ENCODE measurements at places on chromosomes 3 and 15.

GRCh38 chr3:50454481-50455070 lies 48.9 kb downstream of the CACNA2D2 start:
- no peak for DNase-seq

- DNase-seq, result no peak
Observed at GRCh38 chr3:12830785-12831156, 10.6 kb downstream of the RPL32 start.

DNA sequence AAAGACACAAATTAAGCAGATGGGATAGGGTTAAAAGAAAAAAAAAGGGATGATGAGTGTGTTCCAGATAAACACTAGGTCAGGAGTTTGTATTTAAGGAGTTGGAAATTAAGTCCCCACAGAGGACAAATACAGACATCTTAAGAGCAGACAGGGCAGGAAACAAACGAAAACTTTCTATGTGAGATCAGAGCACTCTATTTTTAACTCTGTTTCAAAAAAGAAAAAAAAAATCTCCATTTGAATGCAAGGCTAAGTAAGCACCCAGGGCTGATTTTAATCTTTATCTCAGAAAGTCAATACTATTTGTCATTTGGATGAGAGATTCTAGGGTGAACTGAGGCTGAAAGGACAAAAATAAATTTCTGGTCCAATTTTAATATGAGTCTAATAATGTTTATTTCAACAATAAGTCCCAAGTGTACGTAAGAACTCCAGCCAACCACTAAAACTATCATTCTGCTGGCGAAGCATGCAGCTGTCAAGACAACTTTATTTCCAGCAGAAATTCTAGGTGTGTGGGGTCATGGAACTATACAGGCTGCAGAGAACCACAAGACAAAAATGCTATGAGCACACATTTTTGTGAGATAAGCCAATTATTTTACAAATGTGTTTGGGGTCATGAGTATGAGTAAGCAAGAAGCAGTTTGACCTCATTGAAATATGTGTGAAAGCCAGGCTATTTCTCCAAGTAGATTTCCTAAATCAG lies 186.1 kb downstream of the FMN1 start:
- DNase-seq, result no peak

GRCh38 chr15:52735231-52736089 lies 54.7 kb downstream of the ONECUT1 start:
- peak; percentile 34 for DNase-seq

DNA sequence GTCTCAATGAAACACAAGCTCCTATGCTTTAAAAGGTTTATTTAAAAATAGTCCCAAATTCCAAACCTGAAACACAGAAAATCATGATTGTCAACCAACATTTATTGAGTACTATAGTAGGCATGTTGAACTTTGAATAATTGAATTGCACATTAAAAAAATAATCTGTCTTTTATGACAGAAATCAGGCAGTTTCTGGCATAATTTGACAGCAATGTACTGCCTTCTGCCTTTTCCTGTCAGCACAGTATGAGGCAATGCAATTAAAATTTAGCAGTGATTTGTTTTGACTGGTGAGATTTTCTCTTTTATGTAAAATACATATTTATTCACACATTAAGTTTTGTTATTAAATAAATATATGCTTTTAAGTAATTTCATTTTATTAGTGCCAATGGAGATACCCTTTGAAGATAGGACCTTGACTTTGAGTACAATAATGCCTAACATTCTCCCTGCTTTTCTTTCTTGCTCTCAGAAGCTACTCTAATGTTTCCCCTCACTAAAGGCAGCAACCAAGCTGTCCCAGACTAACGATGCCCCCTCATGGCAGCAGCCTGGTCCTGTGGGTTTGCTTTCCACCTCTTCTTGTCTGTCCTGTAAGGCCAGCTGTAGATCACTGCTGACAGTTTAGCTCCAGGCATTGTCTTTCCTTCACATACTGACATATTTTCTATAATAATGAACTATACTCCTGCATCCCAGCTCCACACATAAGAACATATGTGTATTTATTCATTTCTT lies 346.7 kb downstream of the IL20RB start:
- DNase-seq, result no peak

DNA sequence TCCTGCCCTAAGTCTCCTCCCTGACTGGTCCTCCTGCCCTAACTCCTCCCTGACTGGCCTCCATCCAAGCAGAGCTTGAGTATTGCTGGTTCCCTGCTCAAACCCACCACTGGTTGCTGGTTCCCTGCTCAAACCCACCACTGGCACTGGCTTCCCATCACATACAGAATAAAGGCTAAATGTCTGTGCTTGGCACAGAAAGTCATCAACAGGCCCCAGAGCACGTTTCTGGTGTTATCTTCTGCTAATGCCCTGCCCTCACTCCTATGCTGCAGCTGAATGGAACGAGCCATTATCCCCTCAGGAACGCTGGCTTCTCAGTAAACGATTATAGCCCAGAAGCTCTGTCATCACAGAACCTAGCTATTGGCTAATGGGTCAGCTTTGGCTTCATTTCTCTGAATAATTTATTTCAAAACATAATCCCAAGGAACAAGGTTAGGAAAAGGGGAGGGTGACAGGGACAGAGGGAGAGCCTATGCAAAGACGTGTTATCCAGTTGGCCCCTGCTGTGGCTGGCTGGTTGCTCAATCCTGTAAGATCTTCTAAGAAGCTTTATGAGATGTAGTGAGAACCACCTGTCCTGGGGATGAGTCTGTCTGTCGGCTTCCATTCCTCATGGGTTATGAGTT lies 6.3 kb upstream of the MUC20 start:
- no peak for DNase-seq

DNA sequence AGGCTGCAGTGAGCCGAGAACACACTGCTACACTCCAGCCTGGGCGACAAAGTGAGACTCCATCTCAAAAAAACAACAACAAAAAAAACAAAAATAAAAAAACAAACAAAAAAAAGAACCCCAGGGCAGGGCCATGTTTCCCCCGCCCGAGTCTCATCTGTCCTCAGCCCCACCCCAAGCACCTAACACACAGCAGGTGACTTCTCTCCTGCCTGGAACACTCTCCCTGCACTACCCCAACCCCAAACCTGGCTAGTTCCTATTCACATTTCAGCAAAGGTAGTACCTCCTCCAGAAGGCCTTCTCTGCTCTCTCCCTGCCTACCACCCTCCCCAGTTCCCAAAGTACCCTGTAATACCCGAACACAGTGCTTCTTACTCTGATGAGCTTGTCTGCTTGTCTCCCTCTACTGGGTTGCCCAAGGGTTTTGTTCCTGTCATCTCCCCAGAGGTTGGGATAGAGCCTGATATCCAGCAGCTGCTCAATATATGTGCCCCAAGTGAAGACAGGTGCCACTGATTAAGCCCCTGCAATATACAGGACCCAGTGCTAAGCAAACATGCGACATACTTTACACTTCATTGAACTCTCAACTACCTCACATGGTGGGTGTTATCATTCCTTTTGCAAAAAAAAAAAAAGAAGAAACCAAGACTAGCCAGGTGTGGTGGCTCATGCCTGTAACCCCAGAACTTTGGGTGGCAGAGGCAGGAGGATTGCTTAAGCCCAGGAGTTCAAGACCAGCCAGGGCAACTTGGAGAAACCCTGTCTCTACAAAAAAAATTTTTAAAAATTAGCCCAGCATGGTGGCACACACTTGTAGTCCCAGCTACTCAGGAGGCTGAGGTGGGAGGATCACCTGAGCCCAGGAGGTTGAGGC lies 103.6 kb downstream of the DAPK2 start:
- no peak for DNase-seq

- peak; percentile 24 for DNase-seq
Observed at GRCh38 chr3:171772427-171773056, 37.7 kb downstream of the PLD1 start.

DNA sequence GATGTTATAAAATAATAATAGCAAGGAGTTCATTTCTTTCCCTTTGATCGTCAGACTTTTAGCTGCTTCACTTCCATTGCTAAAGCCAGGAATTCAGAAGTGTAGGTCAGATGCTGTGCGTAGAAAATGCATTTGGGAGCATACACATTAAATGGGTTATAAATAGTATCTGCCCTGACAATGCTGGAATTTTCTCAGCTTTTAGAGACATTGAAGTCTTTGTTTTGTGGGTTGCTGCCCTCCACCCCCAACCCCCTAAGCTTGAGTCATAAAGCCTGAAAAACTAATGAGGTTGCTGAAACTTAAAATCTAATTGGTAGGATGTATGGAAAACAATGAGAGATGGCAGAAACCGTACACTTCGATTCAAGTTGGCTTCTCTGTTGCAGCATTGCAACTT lies 81.9 kb downstream of the MITF start:
- no peak for DNase-seq

- no peak for DNase-seq
Observed at GRCh38 chr3:66236281-66236680, 15.5 kb downstream of the SLC25A26 start.

GRCh38 chr3:58899953-58900298 lies 149.9 kb downstream of the CFAP20DC start:
- DNase-seq, result no peak

DNA sequence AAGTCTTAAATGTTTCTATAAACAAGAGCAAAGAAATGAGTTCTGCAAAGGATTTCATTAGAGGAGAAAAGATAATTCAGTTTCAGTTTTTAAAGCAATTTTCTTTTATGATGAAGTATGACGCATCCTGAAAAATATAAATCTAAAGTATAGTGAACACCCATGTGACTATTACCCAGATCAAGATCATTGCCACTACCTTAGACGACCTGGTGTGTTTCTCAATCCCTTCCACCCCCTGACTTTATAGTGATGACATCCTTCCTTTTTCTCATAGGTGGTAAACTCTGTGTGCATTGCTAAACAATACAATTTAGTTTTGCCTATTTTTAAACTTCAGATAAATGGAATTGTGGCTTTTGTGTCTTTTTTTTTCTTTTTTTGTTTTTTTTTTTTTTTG lies 8.4 kb downstream of the STT3B start:
- no peak for DNase-seq
